ENCODE measurements at places on chromosomes 6 and 20. TPM values are rescaled to one million over a fixed set of nuclear protein-coding genes. Genes with fewer than 3 reads are reported as not detected.

The TINAG gene
- not detected for total RNA-seq

DNA sequence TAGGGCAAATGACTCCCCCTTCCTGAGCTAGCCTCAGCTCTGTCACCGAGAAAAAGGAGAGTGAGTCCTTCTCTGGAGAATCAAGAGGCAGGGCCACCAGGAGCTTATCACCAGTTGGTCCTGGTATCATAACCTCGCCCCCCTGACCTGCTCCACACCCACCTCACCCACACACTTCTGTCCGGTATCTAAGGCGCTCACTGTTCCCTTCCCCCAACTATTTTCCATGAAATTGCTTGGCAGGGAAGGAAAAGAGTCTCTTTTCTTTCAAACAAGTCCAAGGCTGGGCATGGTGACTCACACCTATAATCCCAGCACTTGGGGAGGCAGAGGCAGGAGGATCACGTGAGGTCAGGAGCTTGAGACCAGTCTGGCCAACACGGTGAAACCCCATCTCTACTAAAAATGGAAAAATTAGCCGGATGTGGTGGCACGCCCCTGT lies 77.6 kb downstream of the ZMYND8 start:
- DNase-seq, result no peak

DNA sequence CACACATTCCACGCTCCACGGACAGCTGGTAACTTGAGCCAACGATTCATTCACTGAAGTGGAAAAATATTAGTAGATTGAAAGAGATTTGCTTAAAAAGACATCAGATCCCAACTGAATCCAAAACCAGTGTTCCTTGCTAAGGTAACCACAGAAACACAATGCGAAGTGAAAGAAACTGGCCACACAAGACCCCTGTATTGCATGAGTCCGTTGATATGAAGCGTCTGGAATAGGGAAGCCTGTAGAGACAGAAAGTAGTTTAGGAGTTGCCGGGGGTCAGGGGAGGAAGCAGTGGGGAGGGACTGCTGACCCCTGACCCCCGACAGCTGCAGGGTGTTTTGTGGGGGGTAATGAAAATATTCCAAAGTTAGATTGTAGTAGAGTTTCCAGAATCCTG lies 10.0 kb downstream of the PCK1 start:
- DNase-seq, result no peak

DNA sequence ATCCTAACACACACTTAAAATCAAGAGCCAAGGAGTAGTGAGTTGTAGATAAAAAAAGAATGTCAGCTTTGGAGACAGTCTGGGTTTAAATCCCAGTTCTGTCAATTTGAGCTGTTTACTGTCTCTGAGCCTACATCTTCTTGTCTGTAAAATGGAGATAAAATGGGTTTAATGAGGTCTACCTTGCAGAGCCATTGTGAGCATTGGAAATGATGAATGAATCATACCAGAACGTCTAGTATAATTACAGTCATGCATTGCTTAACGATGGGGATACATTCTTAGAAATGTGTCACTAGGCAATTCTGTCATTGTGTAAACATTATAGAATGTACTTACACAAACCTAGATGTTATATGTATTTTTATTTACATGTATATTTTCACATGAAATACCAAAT lies 17.6 kb upstream of the SGK2 start:
- DNase-seq, result no peak

- no peak for DNase-seq
Measured at GRCh38 chr6:128358244-128358776, 162.1 kb downstream of the PTPRK start.

GRCh38 chr6:113539202-113539601 lies 317.9 kb upstream of the MARCKS start:
- no peak for DNase-seq

The DEFB124 gene
- not detected for total RNA-seq

DNA sequence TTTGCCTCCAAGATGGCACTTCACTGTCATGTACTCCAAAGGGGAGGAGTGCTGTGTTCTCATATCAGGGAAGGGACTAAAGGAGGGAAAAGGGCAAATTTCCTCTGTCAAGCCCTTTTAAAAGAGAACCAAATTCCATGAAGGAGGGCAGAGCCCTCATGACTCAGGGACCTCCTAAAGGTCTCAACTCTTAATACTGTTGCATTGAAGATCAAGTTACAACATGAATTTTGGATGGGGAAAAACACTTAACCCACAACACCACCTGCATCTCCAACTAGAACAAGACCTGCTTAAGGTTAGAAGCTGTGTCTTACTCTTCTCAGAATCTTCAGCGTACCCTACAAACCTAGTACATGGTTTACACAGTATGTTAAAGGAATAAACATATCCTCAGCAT lies 23.7 kb upstream of the FBXO30 start:
- no peak for DNase-seq

DNA sequence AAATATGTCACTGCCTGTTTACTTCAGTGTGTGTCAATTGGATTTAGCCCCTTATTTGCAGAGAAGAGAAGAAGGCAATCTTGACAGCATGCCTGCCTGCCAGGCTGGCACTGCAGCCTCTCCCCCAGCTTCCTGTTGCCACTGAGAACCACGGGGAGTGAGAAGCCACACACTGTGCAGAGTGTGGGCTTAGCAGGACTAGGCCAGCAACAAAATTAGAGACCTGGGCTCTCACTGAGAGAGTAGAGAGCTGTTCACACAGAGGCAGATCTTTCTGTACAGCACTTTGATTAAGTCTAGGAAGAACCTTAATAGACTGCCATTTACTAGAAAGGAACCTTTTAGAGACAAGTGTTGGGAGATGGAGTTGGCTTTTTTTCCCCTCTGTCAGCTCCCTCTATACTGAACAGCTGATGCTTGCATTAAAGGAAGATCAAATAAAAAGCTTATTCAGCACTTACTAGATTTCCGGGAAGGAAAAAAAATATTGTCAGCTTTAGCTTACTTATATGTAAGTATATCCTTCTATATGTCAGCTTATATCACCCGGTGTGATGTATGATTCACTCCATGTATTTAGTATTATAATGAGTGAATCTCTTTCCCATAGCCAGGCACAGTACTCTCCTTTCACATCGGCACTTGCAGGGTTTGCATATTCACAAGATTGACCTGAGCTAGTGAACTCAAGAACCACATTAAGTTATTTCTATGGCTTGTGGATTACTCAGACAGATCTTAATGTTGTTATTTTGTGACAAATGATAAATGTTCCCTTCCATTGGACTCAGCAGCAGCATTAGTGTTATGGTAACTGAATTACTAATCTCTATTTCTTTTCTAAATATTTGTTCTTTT lies 851.0 kb upstream of the EPHA7 start:
- DNase-seq, result no peak

- DNase-seq, result no peak
Measured at GRCh38 chr6:20542927-20543602, 8.8 kb downstream of the CDKAL1 start.

The BHLHE23 gene
- not detected for total RNA-seq

DNA sequence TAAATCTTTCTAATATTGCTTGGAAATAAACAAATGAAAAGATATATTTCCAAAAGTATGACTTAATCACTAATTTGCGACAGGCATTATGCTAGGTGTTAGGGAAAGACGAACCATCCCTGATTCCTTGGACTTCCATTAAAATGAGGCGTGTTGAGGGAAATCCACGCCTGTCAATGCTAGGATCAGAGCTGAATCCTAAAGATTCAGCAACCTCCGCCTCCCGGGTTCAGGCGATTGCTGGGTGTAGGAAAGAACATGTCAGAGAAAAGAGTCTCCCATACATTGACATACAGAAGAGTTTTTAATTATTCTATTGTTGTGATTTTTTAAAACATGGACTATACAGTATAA lies 16.8 kb upstream of the PRSS16 start:
- DNase-seq, result no peak

- DNase-seq, result no peak
Measured at GRCh38 chr6:16505711-16506357, 255.4 kb downstream of the ATXN1 start.

- DNase-seq, result no peak
Measured at GRCh38 chr6:8086755-8087306, 15.5 kb downstream of the EEF1E1 start.

DNA sequence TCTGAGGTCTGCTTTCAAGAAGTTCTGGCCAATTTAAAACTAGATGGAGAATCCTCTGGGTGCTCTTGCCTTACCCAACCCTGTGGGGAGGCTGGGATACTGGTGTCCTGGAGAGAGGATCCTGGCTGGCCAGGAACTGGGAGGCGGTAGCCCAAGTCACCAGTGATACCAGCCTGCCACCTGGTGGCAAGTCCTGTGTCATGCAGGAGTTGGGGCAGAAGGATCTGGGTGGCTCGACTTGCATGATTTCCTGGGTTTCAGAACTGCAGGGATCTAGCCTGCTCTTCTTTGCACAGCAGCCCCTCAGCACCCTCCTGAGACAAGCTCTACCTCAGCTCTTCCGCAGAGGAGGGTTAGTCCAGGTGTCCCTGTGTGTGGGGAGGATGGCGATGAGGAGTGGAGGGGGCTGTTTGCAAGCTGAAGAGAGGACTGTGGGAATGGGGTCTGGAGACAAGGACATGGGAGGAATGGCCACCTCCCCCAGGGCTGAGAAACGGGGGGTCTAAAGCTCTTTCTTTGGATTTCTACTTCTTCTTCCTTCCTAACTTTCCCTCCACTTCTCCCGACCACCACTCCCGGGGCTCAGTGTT lies 4.2 kb downstream of the KCNK17 start:
- peak; percentile 70 for DNase-seq

DNA sequence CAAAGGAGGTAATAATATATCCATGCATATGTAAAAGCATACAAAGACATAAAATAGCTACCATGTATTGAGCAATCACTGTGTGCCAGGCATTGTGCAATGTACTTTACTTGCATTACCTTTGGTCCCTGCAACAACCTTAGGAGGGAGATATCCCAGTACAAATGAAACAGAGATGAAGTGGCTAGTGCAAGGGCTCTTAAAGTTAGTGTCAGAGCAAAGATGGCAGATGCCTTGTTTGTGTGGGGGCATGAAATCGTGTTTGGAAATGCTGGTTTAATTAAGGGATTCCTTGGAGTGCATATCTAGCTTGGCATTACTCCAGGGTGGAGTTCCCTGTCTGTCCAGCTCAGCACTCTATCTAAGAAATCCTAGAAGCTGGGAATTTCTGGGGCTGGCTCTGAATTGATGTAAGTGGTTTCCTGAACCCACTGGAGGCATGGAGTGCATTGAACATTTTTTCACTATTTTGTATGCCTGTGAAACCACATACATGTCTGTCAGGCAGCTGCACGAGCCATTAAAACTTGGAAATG lies 9.8 kb downstream of the PAQR8 start:
- no peak for DNase-seq

DNA sequence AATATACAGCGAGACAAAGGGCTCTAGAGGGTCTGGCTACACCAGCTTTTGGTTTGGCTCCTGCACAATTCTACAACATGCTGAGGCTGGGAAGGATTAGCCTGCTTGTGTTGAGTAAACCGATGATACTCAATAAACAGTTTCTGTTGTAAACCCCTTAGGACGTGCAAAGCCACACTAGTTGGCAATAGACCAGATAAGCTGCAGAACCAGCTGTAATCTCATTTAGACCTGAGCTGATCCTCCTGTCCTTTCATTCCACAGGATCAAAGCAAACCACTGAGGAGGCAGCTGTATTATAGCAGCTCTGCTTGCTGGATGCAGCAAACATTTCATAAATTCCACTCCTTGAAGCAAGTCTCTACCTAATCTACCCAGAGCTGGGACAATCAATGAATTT lies 79.7 kb downstream of the MMS22L start:
- DNase-seq, result no peak

The ATP6V1G2 gene
- 4.5 TPM for total RNA-seq

The CST5 gene
- total RNA-seq, result not detected
